ENCODE measurements at places on chromosomes 5 and 9.

DNA sequence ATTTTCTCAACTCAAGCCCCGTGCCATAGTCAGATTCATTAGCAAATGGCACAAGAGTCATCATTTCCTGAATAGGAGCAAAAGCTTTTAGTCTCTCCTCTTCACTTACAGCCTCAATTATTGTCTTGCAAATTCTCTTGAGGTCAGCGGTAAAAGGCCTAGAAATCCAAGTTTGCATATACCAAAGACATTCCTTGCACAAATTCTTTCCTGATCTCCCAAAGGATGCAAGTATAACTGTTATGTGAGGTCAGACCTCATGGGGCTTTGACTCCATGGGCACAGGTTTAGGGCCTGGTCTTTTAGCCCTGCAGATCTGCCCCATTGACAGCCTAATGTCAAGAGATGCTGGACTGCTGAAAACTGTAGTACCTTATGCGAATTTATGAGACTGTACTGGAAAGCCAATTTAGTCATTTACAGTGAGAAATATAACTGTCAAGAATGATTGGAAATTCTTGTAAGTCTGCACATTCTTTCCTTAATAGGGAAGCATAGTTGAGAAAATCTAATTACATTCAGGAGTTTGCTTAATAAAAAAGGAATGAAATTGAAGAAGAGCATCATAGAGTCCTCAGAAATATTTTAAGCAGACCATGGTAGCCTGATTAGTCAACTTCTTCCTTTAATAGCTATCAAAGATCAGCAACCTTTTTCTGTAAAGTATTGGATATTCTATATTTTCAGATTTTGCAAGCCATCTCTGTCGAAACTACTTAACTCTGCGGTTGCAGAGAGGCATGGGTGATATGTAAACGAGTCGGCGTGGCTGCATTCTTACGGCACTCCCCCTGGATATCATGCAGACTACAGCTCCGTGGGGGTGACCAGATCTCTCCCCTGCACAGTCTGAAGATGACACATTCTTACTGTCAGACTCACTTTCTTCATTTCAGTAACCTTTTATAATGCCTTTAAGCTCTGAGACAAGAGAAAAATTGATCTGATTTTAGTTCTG lies 45.2 kb downstream of the GCNT4 start:
- no peak for DNase-seq

- DNase-seq: no peak
Observed at GRCh38 chr5:125696762-125697161, 726.4 kb upstream of the GRAMD2B start.

GRCh38 chr5:172564883-172565282 lies 76.2 kb upstream of the NEURL1B start:
- DNase-seq: no peak

DNA sequence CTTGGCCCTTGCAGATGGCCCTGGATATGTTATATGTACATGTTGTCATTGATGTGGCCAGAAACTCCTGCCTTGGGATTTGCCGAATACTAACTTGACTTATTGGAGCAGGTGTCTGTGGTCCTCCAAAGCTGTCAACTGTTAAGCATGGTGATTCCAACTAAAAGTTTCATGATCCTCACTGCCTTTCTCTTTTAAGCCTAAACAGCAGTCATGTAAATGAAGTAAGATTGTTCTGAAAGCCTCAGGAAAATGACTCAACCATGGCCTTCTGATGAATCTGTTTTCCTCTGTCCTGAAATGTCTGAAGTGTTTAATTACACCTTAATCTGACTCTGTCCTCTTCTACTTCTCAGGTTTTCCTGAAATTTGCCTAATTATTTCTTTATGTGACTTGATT lies 245.0 kb downstream of the FAM114A2 start:
- no peak for DNase-seq

DNA sequence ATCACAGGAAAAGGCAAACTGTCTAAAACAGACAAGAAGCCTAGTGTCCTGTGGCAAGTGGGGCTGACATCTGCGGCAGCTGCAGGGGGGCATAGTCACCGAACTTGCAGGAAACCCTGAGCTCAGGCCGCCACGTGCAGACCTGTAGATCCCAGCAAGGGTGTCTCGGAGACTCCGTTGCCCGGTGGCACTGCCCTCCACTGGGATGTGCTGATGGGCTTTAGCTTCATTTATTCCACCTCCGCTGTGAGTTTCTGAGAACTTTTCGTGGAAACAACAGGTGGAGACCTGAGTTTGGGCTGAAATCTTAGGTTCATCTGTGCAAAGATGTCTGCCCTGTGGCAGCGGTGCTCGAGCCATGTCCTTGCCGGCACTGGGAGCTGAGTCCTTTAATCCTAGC lies 22.1 kb downstream of the CEP72 start:
- DNase-seq: no peak

DNA sequence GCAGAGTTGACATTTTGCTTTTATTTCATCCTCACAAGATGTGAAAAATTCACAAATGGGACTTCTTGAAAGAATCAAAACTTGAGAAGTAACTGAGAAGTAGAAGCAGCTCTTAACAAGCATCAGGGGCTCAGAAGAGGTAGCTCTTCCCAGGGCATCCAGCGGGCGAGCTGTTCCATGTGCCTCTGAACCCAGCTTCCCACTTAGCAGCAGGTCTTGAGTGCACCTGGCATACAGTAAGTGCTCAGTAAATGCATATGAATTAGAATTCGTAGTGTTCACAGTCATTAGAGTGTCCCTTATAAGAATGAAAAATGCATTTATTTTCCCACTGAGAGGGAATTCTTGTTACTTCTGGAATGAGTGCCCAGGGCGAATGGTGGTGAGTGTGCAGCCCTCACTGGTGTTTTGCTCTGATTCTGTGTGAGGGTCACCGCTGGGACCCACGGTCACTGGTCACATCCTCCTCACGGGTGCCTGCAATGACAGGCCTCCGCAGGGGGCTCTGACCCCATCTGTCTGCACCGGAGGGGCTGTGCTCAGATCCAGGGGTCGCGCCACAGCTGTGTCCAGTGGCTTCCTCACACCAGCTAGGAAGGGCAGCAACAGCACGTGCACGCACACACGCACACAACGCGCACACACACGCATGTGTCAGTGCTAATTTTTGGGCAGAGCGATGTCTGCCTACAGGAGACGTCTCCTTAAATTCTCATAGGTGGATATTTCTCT lies 26.9 kb downstream of the EXOC3 start:
- no peak for DNase-seq

- DNase-seq: no peak
Observed at GRCh38 chr9:116096853-116097252, 56.7 kb upstream of the PAPPA start.

GRCh38 chr9:82299870-82300269 lies 311.3 kb downstream of the SPATA31D1 start:
- no peak for DNase-seq

- DNase-seq: no peak
Observed at GRCh38 chr9:136132512-136133050, 13.9 kb upstream of the TMEM250 start.

GRCh38 chr5:171957591-171958251 lies 48.7 kb downstream of the FBXW11 start:
- peak; percentile 18 for DNase-seq

- DNase-seq: no peak
Observed at GRCh38 chr5:158294701-158295100, 435.8 kb upstream of the CLINT1 start.

- no peak for DNase-seq
Observed at GRCh38 chr9:121950441-121950840, 142.7 kb downstream of the TTLL11 start.

GRCh38 chr5:123203105-123203800 lies 114.2 kb downstream of the PRDM6 start:
- no peak for DNase-seq

GRCh38 chr9:123868002-123868401 lies 61.9 kb downstream of the DENND1A start:
- no peak for DNase-seq

DNA sequence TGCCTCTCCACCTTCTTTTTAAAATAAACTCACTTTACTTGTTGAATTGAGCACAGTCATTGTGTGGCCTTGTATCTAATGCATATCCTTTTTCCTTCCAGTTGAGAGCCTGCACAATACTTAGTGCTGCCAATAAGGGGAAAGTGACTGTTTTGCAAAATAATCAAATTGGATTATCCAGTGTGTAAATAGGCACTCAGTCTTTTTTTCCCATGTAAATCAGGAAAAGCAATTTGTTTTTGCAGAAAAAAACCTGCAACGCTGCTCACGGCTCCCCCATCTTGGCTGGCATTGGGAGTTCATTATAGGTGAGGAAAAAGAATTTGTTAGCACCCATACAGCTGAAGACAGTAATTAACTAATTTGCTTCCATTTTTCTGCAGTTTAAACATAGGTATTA lies 299.9 kb downstream of the CSNK1G3 start:
- DNase-seq: peak; percentile 44

DNA sequence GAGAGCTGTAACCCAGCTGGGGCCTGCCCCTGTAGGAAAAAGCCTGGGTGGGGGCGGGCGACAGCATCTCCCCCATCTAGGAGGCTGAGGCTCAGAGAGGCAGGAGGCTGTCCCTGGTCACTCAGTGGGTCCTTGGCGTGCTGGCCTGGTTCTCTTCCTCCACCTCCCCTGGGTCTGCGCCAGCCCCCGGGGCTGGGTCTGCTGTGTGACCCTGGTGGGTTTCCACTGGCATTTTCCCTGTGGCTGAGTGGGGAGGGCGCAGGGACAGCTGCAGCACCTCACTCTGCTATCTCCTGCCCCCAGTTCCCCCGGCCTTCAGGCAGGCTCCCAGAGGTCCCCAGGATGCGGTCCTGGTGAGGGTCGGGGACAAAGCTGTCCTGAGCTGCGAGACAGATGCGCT lies 59.5 kb upstream of the ASS1 start:
- DNase-seq: no peak

- DNase-seq: no peak
Observed at GRCh38 chr5:50881407-50881806, 215.0 kb downstream of the PARP8 start.

GRCh38 chr9:72476617-72477437 lies 44.6 kb upstream of the TMC1 start:
- DNase-seq: no peak

- DNase-seq: no peak
Observed at GRCh38 chr9:98365781-98366180, 110.3 kb upstream of the TBC1D2 start.

DNA sequence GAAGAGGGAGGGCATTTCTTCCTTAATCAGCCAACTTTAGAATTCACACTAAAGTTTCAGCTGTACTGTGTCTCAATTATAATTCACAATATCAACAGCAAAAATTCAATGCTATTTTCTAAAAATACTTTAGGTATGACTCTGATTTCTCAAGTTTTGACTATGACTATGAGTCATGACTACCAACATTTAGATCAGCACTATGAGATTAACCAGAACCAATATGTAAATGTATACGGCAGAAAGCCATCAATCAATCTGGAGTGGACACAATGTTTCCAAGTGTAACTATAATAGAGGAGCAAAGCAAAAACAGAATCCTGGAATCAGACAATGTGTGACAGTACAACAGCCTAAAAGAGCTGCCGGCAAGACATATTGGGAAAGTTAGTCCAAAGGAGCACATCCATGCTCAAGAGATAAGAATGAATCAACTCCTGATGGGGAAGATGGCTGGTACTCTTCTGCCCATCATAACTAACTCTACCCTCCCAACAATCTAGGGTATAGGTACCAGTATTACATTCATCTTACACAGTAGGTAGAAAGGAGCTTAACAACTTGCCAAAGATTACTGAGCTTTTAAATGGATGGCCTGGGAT lies 294.4 kb downstream of the SEMA5A start:
- DNase-seq: no peak

- DNase-seq: no peak
Observed at GRCh38 chr9:96014078-96014477, 138.6 kb downstream of the ERCC6L2 start.

GRCh38 chr5:74026310-74026709 lies 400.3 kb downstream of the ARHGEF28 start:
- no peak for DNase-seq

- peak; percentile 81 for DNase-seq
Observed at GRCh38 chr9:127776195-127776923, 2.1 kb downstream of the SH2D3C start.

DNA sequence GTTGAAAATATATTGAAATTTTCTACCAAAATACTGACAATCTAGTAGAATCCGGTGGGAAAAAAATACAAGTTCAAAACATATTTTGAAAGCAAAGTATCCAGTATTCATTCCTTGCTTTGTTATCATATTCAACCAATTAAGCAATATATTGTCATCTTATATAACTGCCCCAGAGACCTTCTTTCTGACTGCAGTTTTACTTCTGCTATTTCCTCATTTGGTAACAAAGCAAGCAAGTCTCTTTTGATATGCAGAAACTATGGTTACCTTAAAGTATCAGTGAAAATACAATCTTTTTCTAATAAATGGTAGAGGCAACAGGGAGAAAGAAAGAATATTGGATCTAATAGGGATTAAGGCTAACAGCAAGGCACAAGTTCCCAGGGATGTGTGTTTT lies 663.7 kb upstream of the MEF2C start:
- DNase-seq: no peak

DNA sequence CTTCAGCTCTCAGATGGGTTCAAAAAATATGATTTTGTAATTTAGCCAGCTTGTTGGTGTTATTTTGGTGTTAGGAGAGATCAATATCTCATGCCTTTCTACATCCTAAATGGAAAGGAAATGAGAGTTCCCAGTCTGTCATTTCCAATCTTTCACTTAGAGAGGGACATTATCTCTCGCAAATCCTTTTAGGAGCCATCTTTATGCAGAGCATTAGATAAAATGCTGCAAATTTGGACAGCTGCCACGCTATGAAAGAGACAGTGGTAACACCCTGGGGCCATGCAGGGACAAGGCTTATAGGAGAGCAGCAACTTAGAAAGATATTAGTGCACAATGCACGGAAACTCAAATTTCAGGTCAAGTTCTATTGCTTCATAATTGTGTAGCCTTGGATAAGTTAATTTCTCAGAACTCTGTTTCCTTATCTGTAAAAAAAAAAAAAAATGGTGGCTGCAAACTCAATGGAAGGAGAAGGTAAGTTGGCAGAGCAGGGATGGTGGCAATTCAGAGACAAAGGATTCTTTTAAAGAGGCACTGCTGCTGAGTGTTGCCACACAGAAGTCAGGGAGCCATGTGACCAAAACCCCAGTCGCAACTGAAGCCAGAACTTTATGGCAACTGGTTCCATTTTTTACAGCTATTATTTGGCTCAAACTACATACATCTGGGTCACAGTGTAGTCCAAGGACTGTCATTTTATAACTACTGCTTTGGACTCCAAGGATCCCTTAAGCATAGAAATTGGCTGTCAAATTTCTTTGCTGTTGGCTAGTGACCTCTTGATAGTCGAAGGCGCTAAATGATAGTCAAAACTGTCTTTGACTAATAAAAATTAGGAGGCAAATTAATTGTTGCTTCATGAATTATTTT lies 210.2 kb downstream of the FRMD3 start:
- DNase-seq: peak; percentile 13

GRCh38 chr5:103693517-103693916 lies 130.9 kb upstream of the NUDT12 start:
- no peak for DNase-seq

- DNase-seq: no peak
Observed at GRCh38 chr5:59956130-59956783, 62.7 kb upstream of the PDE4D start.
